Ammon's horn (tissue), 1 donor: ENCODE measurements at places on chromosomes 12 and 14.
A peak's percentile ranks its signal among the peaks of the same experiment; 100 is the strongest.

GRCh38 chr12:92028441-92028709, 117.3 kb downstream of the BTG1 start:
- DNase-seq = no peak

- DNase-seq = no peak
These were observed 86.9 kb downstream of the STAB2 start for GRCh38 chr12:103673891-103674375.

GRCh38 chr12:132494294-132495164, 4.6 kb downstream of the FBRSL1 start:
- peak; percentile 38 for DNase-seq

DNA sequence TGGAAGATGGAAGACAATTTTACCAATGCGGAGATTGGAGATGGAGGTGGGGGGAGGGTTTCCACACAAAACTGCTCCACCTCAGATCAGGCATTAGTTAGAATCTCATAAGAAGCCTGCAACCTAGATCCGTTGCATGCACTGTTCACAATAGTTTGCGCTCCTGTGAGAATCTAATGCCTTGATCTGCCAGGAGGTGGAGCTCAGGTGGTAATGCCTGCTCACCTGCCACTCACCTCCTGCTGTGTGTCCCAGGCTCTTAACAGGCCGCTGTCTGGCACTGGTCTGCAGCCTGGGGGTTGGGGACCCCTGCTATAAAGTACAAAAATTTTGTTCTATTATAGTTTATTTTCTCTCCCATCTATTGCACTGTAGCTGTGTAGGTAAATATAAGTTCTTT, 84.9 kb upstream of the FOXG1 start:
- no peak for DNase-seq

GRCh38 chr14:45728434-45729225, 475.6 kb upstream of the MIS18BP1 start:
- DNase-seq = no peak

DNA sequence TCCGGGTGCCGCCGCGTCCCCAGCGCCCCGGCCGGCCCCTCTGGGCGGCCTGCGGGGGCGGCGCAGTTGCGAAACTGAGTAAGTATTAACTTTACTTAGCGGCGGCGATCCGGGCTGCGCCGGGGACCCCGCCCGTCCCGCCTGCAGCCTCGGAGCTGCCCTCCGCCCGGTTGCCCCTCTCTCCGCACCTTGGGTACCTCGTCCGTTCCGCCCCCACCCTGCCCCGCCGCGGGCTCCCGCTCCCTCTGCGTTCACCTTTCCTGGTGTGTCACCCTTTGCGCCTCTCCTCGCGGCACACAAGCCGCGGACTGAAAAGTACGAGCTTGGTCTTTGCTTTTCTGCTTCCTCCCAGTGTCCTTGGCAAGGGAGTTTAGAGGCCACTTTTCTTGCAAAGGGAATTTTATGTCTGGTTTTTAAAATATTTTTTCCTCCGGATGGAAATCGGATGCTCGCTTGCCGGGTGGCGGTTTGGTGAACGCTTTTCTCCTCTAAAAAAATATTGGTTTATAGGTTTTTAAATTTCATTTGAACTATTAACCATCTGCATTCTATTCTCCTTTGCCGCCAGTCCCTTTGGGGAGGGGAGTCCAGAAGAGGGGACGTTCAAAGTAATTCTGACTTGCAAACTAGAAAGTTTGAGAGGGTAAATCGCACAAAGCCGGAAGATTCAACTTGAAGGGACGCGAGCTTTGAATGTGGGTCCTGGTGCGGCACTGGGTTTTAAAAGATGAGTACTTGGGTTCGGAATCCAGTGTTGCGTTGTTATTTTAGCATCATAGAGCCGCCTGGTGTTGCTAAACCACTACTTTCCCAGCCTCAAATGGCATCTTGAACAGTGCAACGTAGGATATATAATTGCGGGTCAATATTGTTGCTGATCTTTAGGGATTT, 834 bp downstream of the RASSF8 start:
- DNase-seq = peak; percentile 76

GRCh38 chr12:132021031-132021871, 71.5 kb downstream of the EP400 start:
- DNase-seq = no peak

DNA sequence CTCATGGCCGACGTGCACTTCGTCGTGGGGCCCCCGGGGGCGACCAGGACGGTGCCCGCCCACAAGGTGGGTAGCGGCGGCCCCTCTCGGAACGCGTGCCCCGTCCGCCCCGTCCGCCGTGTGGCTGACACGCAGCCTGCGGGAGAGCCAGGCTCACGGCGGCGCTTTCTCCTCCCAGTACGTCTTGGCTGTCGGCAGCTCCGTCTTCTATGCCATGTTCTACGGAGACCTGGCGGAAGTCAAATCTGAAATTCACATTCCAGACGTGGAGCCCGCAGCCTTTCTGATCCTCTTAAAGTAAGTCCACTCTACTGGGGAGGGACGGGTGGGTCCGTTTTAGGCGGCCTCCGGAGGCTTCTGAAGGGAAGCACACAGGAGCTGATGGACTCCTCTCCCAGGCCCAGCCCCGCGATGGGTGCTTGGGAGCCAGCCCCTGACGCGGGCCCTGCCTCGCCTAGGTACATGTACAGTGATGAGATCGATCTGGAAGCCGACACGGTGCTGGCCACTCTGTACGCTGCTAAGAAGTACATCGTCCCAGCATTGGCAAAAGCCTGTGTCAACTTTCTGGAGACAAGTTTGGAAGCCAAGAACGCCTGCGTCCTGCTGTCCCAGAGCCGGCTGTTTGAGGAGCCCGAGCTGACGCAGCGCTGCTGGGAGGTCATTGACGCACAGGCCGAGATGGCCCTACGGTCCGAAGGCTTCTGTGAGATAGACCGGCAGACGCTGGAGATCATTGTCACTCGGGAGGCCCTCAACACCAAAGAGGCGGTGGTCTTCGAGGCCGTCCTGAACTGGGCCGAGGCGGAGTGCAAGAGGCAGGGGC, 1.1 kb downstream of the BTBD6 start:
- no peak for DNase-seq

DNA sequence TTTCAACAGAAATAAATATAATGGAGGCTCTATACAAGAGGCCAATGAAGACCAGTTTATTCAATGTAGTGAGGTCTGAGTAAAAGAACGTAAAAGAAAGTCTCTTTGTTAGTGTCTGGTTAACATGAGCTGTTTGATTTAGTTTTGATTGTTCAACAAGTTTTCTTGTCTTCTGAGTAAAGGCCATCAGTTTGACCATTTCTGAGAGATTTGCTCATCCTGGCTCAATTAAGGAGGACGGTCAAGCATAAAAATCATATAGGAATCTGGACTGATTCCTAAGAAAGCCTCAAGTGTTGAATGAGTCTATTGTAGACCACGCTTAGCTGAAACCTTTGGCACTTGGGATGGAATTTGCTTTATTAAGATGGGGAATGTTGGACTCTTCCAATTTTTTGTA, 32.5 kb upstream of the FGF23 start:
- DNase-seq = no peak

DNA sequence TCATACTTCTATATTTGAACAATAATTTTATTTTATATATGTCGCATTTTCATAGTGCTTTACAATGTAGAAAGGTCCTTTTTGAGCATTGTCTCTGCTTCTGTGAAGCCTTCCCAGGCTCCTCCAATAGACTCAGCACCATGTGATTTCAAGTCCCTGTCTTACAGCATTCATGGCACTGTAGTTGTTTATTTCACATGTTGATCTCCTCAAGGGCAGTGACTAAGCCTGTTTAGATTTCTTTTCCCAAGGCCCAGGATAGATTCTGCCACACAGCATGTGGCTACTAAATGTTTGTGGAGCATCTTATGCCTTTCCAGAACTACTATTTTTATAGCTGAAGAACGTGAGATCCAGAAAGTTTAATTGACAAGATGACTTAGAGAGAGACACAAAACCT, 391.7 kb downstream of the TMEM117 start:
- no peak for DNase-seq

DNA sequence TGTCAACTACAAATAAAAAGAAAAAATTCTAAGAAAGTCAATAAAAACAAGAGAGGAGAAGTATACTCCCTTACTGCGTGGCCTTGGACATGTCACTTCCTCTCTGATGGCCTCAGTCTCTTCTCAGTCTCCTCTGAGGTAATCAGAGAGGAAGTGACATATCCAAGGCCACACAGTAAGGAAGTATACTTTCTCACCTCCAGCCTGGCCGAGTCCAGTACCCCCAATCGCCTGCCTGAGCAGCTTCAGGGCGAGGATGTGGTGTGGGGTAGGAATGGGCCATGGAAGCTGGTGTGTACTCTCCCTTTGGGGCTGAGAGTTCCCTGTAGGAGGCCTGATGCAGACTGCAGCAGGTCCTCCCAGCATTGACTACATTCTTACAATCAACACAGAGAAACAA, 15.8 kb downstream of the VDR start:
- DNase-seq = no peak
